ENCODE measurements at places on chromosomes 5 and 9. TPM values are rescaled to one million over a fixed set of nuclear protein-coding genes. Genes with fewer than 3 reads are reported as not detected.

DNA sequence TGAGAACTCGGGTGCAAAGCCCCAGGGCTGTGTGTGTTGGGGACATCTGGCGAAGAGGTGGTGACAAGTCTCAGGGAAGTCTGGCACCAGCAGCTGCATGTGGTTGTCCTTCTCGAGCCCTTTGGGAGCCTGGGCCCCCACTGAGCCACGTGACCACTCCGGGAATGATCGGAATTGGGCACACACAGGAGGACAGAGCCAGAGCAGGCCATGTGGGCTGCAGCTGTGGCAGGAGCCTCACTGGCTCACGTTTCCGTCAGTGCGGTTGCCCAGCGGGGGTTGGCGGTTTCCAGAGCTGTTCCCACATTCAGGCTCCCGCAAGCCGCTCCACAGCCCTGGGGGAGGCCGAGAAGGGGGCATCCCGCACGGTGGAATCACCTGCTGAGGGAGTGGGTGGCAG is 6.8 kb upstream of the CEL start:
- DNase-seq = no peak

GRCh38 chr5:177508837-177509236 is 789 bp downstream of the DOK3 start:
- no peak for DNase-seq

DNA sequence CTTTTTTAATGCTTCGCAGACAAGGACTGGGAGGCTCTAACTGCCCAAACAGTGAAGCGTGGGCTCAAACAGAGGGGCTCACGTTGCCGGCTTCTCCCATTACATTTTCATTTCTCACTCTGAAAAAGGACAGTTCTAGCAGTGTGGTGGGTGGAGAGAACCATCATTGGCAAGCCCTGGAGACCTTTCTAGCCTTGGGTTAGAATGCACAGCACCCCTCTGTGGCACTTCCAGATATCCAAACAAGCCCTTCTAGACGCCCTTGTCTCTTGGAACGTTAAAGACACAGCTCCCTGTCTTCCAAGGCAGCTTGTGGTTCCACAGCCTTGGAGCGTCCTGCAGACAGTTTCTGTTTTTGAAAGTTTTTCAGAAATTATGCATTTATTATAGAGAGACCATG is 52.1 kb downstream of the MVB12B start:
- no peak for DNase-seq

- DNase-seq = no peak
Observed at GRCh38 chr9:91571036-91571435, 147.4 kb upstream of the NFIL3 start.

- DNase-seq = no peak
Observed at GRCh38 chr9:97761879-97762278, 64.7 kb upstream of the XPA start.

- no peak for DNase-seq
Observed at GRCh38 chr9:34607331-34607730, 4.6 kb downstream of the RPP25L start.

GRCh38 chr9:109856785-109857184 is 76.8 kb downstream of the PALM2AKAP2 start:
- DNase-seq = no peak

Gene CCDC187
- 0.02 TPM for total RNA-seq

Gene MSX2
- total RNA-seq = not detected

Gene IFNK
- total RNA-seq = not detected

Gene PCDHGA7
- not detected for total RNA-seq

Data from activated naive CD4-positive, alpha-beta T cell treated with anti-CD3 and anti-CD28 coated beads, Interleukin-2, amount 50 U/mL, for 72 hours (primary cell).